ENCODE measurements at places on chromosomes 11 and 22.

- no peak for DNase-seq
Observed at GRCh38 chr11:121536126-121536525, 83.4 kb upstream of the SORL1-AS1 start.

DNA sequence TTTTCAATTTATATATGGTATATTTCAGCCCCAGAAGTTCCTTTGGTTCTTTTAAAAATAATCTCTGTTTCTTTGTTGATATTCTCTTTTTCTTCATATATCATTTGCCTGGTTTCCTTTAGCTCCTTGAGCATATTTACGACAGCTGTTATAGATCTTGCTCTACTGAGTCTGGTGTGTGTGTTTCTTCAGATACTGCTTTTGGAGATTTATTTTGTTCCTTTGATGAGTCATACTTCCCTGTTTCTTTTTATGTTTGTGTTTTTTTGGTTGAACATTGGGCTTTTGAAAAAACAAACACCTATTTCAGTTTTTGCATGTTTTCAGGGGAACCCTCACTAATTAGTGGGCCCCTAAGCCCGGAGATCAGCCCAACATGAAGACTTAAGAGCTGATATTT is 23.3 kb downstream of the GLB1L2 start:
- no peak for DNase-seq

DNA sequence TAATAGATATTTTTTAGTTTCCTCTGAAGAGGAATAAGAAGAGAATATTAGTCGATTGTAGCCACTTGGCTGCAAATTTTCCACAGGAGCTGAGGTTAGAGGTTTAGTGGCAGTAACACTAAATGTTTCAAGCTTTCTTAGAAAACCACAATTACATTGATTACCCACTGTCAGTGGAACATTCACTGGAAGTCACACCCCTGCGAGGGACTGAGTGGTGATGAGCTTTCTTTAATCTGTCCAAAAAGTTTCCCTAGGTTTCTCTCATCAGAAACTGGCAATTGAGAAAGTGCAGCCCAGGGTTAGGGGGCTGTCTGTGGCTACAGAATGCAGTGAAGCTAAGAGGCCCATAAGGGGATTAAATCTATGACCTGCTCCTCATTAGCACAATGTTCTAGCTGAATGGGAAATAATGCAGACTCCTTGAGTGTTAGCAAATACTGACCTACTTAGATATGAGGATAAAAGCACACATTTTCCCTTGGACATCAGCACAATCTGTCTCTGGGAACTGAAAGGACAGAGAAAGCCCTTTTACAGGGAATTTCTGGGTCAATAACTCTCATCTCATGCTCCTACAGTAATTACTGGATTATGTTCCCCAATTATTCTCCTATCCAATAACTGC is 189.5 kb downstream of the FAM76B start:
- DNase-seq = no peak

DNA sequence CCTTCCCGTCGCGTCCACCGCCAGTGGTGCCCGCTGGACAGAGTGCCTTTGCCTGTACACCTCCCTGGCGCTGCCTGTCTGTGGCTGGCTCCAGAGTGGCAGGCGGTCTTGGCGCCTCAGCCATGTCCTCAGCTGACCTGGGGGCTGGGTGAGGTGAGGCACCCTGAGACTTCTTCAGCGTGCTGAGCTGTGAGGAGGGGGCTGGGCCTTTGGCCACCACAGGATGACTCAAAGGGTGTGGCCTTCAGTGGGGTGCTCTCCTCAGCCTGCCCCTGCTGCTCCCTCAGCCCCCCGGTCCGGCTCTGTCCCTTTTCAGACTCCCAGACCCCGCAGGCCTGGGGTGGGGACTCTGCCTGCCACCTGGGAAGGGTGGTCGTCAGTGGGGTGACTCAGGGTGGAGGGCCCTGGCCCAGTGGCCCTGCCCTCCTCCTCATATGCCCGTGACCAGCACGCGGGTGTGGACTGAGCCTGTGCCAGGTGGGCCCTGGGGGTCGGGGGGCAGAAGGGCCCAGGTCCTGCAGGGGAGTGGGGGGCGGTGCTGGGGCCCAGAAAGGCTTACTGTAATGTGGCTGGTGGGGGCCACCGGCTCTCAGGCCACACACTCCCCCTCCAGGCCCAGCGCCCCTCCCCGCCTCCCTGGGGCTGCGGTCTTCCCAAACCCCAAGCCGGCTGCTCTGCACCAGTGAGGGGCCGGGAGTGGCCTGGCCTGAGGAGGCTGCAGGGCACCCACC is 15.9 kb downstream of the CRELD2 start:
- DNase-seq = no peak

DNA sequence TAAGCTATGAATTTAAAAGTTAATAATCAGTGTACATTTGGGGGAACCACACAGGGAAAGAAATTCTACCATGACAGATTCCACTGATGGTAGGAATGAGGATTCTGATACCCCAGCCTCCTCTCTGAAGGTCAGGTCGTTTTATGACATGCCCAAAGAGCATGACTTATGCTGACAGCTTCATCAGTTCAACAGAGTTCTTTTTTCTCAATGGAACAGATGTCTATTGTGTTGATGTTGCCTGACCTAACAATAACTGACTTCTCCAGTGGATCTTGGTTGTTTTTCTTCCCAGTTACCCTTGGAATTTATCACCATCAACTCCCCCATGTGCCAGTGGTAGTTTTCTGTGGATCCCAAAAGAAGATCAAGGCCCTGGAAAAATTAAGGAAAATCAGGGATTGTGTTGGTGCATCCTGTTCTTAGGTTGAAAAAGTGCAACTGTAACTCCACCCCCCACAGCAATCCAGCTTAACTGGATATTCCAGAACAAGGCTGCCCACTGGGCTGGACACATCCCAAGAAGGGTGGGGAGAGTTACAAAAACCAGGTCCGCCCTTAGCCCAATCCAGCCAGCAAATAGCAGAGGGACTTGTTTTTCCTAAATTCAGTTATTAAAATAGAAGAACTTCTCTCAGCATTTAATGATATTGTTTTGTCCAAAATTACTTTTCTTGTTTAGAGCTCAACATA is 31.5 kb upstream of the CAT start:
- DNase-seq = no peak

DNA sequence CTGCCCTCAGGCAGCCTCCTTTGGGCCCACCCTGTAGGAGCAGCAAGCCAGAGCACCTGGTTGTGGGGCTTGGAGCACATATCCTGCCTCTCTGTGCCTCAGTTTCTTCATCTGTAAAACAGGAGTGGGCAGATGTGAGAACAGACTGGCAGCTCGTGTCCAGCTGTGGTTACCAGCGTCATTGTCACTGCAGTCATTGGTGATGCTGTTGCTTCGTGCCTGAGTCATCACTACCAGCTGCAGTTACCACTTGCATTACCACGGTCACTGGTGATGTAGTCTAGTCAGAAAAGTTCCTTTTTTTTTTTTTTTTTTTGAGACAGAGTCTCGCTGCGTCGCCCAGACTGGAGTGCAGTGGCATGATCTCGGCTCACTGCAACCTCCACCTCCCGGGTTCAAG is 20.4 kb downstream of the RSPH14 start:
- no peak for DNase-seq

DNA sequence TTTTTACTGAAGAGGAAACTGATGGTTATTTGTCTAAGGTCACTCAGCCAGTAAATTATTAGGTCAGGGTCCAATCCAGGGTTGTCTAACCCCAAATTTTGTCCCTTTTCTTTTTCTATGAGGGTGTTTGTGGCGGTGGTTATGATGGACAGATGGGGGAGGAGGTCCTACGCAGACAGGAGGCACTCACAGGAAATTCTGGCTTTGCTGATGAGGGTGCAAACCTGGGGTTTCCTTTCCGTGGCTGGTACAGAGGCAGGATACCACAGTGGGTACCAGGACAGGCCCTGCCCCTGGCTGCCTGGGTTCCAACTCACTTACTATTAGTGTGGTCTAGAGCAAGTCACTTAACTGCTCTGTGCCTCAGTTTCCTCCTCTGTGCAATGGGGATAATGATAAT is 91.0 kb downstream of the RRM1 start:
- no peak for DNase-seq

GRCh38 chr11:70033711-70034070 is 44.4 kb upstream of the ANO1 start:
- no peak for DNase-seq

GRCh38 chr22:47162865-47163264 is 400.4 kb downstream of the TBC1D22A start:
- DNase-seq = no peak

- DNase-seq = no peak
Observed at GRCh38 chr11:114027926-114028325, 31.6 kb upstream of the ZBTB16 start.

GRCh38 chr22:28716686-28717085 is 24.9 kb downstream of the CHEK2 start:
- no peak for DNase-seq

- DNase-seq = no peak
Observed at GRCh38 chr11:58629857-58630256, 7.4 kb downstream of the CNTF start.

DNA sequence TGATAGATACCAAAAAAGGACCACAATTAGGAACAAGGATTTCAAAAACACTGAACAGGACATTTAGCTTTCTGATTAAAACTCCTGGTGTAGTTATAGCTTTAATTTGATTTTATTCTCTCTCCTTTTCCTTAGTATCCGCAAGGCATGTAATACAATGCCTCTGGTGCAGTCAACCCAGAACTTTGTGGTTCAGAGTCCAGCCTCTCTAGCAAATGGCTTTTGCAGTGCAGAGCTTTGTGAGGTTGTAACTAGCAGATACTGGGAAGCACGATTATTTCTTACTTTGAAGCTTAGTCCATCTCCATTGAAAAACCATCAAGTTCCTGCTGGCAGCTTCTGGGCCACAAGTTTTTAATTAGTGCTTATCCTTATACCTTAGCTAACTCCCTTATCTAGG is 79.8 kb downstream of the GRIA4 start:
- DNase-seq = no peak

- no peak for DNase-seq
Observed at GRCh38 chr11:6377902-6378639, 12.2 kb upstream of the SMPD1 start.

DNA sequence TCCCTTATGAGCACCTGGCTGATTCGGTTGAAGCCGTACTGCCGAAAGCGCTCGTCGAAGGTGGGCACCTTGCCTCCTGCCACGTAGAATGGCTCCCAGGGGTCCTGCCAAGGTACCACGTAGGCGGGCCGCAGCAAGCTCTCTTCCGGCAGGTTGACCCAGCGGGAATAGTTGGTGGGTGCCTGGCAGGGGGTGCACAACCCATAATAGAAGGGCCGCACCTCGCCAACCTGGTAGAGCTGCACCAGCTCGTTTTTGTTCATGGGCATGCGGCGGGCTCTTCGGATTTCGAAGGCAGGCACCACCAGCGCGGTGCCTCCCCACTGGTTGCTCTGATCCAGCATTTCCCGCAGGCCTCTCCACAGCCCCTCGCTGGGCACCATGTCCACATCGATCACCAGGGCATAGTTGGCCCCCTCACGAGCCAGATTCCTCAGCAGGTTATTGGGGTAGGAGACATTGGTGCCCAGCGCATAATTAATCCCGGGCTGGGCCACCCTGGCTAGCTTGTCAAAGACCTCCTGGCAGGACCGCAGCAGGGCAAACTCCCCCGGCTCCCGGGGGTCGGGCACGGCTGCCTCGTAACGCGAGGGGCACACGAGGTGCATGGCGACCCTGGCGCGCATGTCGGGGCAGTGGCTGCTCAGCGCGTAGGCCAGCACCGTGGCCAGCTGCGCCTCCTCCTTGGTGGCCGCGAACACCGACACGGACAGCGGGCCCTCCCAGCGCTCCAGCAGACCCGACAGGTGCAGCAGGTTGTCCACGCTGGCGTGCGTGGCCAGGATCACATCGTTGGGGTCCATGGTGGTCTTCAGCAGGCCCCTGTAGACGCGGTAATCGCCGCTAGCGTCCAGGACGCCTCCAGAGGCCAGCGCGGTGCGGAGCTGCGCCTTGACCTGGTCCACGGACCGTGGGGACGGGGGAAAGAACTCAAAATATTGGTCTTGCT is 679 bp downstream of the B4GAT1 start:
- DNase-seq = no peak

DNA sequence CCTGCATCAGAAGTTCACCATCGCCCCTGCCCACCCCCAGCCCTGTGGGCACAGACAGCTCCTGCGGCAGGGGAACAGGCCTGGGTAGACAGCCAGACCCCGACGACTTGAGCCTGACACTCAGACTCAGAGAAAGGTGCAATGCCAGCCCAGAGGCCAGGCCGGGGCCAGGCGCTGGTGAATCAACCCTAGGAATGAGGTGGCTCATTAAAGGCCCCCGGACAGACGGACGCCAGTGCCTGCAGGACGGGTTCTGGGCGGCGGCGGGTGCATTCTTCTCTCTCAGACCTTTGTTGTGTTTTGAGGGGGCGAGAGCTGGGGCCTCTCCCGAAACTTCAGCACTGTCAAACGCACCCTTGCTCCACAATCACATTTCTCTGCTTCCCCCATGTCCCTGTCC is 5.6 kb downstream of the OVOL1 start:
- DNase-seq = no peak

- DNase-seq = no peak
Observed at GRCh38 chr11:11843211-11843621, 1.4 kb downstream of the USP47 start.

DNA sequence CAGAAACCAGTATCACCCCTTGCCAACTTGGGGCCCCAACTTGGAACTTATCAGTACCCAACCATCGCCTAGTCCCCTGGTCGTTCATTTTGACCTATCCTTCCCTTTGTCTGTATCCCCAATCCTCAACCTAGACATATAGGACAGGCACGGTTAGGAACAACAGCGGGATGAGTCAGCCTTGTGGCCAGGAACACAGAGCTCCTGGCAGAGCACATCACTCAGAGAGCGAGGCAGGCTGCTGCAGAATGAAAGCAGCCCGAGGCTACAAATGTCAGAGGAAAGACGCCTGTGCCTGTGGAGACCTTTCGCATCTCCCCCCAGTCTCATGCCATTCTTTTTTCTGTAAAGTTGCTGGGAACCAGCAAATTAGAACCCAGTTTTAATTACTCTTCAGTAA is 14.6 kb downstream of the DKK3 start:
- DNase-seq = no peak

DNA sequence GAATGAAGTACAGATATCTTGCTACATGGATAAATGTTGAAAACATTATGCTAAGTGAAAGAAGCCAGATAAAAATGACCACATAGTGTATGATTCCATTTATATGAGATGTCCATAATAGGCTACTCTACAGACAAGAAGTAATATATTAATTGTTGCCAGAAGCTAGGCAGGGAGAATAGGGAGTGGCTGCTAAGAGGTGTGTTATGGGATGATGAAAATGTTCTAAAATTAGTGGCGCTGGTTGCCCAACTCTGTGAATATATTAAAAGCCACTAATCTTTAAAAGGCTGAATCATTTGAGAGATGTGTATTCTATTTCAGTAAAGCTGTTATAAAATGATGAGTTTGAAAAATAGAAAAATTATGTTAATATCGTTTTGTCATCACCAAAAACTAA is 144.4 kb downstream of the NCAM1 start:
- no peak for DNase-seq

Measured in stimulated activated CD8-positive, alpha-beta memory T cell treated with anti-CD3 and anti-CD28 coated beads, Interleukin-7, amount 100 ng/mL, for 1 hour (primary cell).